ENCODE measurements at places on chromosomes 2 and 18. TPM values are rescaled to one million over a fixed set of nuclear protein-coding genes. Genes with fewer than 3 reads are reported as not detected.
A peak's percentile ranks its signal among the peaks of the same experiment; 100 is the strongest.

DDX1 gene
- total RNA-seq = 120 TPM

GRCh38 chr2:173353556-173353955 is 1.1 kb upstream of the CDCA7 start:
- DNase-seq = no peak

CAPN14 gene
- under 0.01 TPM for total RNA-seq

DNA sequence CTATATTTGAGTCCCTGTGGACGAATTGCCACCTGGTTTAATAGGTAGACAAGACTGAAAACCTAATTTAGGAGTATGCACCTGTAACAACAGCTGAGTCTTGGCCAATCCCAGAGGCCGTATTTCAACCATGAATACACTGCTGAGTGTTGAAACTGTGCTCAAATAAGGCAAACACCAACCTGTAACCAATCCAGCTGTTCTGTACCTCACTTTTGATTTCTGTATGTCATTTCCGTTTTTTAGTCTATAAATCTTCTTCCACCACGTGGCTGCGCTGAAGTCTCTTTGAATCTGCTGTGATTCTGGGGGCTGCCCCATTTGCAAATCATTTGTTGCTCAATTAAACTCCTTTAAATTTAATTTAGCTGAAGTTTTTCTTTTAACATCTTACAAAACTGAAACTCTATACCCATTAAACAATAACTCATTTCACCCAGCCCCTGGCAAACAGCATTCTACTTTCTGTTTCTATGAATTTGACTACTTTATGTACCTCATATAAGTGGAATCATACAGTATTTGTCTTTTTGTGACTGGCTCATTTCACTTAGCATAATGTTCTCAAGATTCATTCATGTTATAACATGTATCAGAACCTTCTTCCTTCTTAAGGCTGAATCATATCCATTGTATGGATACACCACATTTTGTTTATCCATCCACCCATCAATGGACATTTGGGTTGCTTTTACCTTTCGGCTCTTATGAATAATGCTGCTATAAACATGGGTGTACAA is 7.5 kb upstream of the YPEL5 start:
- no peak for DNase-seq

- no peak for DNase-seq
Observed at GRCh38 chr2:121539750-121540469, 9.2 kb downstream of the RNU4ATAC start.

DNA sequence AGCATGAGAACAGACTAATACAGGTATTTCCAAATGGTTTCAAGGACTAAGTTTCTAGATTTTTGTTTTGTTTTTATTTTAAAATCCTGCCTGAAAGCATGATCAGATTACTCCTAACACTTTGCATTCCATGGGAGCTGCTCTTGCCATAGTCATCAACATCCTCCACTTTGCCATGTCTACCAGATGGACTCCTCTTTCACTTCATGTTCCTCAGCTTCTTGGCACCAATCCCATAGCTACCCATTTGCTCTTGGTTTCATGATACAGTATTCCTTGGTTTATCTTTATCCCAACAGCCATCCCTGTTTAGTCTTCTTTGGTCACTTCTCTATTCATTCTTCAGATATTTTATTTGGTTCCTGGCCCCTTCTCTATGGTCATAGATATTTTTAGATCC is 154.2 kb upstream of the CCDC195 start:
- peak; percentile 31 for DNase-seq

DNA sequence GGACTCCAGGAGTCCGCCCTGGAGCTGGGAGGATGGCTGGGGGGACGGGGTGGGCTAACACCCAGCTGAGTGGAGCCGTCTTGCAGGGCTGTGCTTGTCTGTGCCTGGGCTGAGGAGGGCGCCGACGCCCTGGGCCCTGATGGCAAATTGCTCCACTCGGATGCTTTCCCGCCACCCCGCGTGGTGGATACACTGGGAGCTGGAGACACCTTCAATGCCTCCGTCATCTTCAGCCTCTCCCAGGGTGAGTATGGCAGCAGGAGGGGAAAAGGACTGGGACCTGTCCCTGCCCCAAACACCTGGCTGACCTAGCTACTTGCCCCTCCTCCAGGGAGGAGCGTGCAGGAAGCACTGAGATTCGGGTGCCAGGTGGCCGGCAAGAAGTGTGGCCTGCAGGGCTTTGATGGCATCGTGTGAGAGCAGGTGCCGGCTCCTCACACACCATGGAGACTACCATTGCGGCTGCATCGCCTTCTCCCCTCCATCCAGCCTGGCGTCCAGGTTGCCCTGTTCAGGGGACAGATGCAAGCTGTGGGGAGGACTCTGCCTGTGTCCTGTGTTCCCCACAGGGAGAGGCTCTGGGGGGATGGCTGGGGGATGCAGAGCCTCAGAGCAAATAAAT is 12.9 kb downstream of the KHK start:
- DNase-seq = no peak

DNA sequence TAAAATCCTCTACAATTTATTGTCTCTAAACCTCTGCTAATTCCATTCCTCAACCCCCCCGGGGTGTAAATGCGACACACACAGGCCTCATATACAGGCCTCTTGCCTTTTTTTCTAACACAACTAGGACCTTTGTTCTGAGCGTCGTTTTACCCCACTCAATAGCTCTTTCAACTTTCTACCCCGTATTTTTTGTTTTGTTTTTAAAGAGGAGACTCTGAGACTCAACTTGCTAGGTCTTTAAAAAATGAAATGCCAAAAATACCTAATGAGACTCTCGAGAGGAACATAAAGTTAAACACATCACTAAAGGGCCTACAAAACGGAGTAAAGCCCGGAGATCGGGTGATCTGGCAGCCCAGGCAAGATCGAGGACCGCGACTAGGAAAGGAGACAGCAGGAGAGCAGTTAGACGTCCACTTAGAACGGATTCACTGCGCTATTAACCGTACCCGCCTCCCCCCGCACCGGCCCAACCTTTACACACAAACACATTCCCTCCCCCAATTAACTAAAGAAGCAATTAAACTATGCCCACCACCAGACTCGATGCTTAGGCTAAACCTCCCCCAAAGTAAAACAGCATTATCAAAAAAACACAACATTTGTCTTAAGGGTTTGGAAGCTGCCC is 1.7 kb downstream of the TRIP12 start:
- DNase-seq = no peak

KIAA2012 gene
- under 0.01 TPM for total RNA-seq

DNA sequence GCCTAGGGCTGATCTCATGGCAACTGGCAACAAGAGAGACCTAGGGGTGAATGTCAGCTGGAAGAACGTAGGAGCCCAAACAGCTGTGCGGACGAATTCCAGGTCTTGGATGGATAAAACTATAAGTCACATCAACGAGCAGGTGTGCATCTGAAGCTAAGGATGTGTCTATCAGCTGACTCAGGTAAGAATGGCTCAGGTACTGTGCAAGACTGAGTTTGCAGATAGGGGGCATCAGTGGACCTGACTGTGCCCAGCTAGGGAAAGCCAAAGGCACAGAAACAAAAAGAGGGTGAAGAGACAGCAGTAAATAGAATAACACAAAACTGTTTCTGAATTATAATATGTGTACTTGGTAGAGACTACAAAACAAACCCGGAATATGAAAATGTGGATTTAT is 357.3 kb downstream of the ZEB2 start:
- no peak for DNase-seq

DNA sequence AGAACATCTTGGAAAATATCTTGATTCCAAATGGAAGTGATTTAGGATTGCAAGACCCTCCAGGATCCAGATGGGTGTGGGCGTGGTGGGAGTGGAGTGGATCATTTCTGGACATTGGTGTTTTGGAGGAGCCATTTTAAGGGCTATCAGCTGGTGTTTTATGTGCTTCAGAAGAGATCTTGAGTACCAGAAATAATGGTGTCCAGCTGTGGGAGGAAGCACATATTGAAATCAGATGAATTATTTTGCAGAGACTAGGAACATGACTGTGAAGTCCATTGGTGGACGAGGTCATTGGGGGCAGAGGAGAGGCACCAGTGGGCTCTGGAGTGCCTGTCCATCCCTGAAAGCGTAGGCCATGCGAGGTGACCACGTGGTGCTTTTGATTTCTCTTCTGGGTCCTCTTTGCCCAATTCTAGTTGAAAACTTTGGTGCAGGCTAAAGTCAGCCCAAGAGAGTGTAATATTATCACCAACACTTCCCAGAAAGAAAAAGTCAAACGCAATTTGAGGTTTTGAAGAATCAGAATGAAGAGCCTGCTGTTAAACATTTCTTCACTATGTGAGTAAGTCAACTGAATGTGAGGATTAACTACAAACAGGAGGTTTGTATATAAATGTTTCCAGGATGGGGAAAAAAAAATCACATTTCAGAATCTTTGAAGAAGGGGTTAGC is 31.6 kb downstream of the RNF144A start:
- no peak for DNase-seq

GRCh38 chr2:38375696-38376345 is 1.3 kb downstream of the ATL2 start:
- no peak for DNase-seq

DNA sequence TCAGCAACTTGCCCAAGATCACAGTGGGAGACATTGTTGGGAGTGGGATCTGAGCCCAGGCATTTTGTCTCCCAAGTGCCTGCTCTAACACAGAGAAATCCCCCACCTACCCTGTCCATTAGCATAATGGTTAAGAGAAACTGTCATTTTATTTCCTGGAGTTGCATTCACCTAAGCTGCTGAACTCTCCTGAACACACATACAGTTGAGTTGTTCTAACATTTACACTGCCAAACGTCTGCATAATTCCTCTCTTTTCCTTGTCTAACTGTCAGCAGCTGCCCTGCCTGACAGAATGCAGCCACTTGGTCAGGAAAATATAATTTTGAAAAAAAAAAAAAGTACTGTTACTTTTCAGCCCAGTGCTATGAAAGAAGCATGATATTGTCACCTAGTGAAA is 396.3 kb upstream of the PIK3C3 start:
- DNase-seq = no peak

GRCh38 chr2:10253596-10254372 is 48.9 kb upstream of the HPCAL1 start:
- no peak for DNase-seq

GRCh38 chr2:73290049-73290839 is 3.1 kb downstream of the EGR4 start:
- DNase-seq = peak; percentile 39

- no peak for DNase-seq
Observed at GRCh38 chr18:32440518-32440917, 30.2 kb downstream of the GAREM1 start.

EMILIN1 gene
- total RNA-seq = 160 TPM

GRCh38 chr2:9762164-9762563 is 81.1 kb upstream of the TAF1B start:
- no peak for DNase-seq

DNA sequence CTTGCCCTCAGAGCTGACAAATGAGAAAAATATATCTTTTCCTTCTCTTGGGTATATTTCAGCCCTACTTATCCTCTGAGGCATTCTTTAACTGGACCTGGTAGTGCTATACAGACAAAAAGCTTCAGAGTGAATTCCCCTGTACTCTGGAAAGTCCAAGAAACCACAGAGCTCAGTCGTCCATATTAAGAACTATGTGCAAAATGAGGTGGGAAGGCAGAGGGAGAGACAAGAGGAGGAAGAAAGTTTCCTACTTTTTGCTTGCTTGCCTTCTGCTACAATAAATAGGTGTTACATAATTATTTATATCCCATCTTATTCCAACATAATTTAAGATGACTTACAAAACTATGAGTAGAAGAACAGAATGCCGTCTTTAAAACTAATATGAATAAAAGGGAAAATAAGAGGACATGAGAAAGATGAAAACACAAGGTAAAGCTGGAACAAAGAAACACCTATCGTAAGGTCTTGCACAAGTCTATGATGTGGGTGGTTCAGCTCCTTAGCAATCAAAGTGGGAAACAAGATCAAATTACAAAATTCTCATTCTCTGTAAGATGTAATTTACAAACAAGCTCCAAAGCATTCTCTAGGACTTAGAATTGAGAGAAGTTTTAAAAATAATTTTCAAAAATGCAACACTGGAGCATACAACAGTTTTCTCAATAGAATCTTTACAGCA is 97.9 kb downstream of the BAZ2B start:
- peak; percentile 16 for DNase-seq

PTPRN gene
- total RNA-seq = 0.86 TPM

GRCh38 chr2:6828299-6828584 is 37.5 kb downstream of the CMPK2 start:
- peak; percentile 67 for DNase-seq

GRCh38 chr2:137865954-137866540 is 98.2 kb upstream of the HNMT start:
- DNase-seq = peak; percentile 49

SNED1 gene
- 6.5 TPM for total RNA-seq

- DNase-seq = no peak
Observed at GRCh38 chr18:60861575-60861974, 471.7 kb upstream of the CDH20 start.

AGPS gene
- 46.2 TPM for total RNA-seq

DNA sequence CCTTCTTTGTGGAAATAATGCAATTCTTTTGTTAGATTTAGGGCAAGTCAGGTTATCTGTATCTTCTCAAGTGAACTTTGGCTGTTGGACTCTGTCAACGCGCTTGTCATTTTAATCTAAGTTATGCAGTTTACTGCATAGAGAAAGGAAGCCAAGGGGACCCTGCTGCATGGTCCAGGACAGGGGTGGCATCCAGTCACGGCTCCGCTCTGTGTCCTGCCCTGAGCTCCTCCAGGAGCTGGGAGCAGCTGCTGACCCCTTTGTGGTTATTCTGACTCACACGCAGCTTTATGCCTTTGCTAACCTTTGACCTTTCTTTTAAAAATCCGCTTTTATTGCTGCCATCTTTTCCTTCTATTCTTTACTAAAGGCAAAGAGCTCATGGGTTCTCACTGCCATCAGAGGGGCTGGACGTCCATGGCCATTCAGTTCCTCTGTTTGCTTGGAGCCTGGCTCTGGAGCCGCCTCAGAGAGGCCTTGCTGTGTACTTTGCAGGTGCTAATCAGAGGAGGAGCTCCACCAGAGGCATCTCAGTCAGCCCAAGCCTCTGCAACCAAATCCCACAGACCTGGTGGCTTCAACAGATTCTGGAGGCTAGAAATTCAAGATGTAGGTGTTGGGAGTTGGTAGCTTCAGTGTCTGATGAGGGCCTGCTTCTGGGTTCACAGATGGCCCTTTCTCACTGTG is 39.3 kb downstream of the SNTG2 start:
- DNase-seq = no peak

TNFRSF11A gene
- under 0.01 TPM for total RNA-seq

- DNase-seq = no peak
Observed at GRCh38 chr2:101197814-101198213, 46.6 kb upstream of the TBC1D8 start.

GRCh38 chr2:64670047-64670446 is 16.3 kb upstream of the SERTAD2 start:
- DNase-seq = no peak

DNA sequence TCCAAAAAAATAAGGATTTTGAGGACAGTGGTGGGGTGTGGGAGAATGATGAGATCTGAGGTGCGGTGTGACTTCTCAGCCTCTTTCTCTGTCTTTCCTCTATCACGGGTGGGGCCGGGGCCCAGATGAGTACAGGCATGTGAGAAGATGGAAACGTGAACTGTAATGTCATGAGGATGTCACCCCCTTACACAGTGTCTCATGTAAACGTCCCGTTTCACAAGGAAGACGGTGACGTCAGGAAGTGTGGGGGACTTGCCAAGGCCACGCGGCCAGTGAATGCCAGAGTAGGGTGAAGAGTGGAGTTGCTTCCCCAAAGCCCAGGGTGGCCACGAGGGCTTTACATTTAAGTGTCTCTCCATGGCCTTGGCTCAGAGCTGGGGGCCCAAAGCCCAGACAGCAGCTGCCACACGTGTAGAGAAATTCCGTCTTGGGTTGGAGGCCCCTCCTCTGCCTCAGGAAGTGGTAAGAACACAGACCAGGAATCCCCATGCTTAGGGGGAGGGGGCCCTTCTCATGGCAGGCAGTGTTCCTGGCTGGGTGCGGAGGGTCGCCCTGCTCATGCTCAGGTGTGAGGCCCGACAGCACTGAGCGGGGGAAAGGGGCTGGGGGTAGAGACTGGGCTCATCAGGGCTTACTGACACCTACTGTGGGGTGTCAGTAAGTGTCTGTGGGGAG is 80.9 kb upstream of the SMAD7 start:
- no peak for DNase-seq

All from fibroblast of villous mesenchyme (primary cell).